Stomach (tissue), 19 donors: ENCODE measurements at places on chromosomes 16 and 17. TPM values are rescaled to one million over a fixed set of nuclear protein-coding genes. Genes with fewer than 3 reads are reported as not detected.

The PLXDC1 gene
- total RNA-seq: 4.2 TPM

The C17orf100 gene
- total RNA-seq: 1.9 TPM

DNA sequence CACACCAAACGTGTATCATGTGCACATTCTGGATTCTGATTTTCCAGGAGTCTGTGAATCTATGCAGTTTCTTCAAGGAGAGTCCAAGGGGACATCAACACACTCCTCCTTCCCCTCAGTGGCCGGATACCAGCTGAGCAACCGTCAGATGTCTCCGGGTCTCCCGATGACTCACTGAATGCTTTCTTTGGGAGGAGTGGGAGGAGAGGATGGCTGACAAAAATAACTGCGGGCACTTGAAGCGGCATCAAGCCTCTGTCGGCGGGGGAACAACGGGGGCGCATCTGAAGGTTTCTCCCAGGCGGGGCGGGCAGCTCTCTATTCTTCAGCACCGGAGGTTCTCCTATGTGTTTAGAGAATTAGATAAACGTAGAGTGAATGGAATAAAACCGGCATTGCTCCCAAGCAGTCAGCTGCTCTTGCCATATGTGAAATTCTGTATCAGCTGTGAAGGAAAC, 24.6 kb upstream of the LRRC75A start:
- no peak for DNase-seq

The ASPHD1 gene
- total RNA-seq: not detected

DNA sequence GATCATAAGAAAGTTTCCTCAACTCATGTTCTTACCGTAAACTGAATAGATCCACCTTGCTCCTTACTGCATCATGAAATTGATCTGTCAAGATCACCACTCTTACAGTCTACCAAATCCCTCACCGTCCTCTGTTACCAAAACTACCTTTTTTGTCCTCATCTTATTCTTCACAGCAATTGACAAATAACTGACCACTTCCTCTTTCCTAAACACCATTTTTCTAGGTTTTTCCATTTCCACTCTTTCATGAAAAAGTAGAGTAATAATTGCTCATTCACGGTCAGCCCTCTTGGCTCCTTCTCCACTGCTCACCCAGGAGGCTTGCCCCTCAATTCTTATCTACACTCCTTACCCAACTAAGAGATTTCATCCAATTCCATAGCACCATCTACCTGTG, 44.9 kb downstream of the ABCA5 start:
- DNase-seq: no peak

The MIS12 gene
- total RNA-seq: 43.3 TPM

DNA sequence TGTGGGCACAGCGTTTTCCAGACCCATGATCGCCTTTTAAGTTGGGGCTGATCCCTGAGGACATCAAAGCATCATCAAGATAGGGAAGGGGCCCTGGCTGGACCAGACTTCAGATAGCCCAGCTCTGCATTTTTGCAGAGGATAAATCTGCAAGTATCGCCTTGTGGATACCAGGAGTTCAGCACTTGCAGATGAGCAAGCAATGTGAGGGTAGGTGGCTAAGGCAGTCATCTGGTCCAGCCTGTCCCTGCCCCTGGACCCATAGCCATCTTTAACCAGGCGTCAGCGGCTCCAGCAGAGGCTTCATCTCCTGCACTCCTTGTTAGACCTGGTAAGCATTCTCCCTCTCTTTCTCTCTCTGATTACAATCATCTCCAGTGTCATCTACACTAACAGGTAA, 9.0 kb upstream of the MRPS23 start:
- DNase-seq: no peak

The ELMO3 gene
- 125 TPM for total RNA-seq

GRCh38 chr17:82835122-82835521, 4.7 kb downstream of the ZNF750 start:
- DNase-seq: no peak

The MILR1 gene
- not detected for total RNA-seq

The PTX4 gene
- not detected for total RNA-seq

The KRT17 gene
- total RNA-seq: 3.1 TPM

DNA sequence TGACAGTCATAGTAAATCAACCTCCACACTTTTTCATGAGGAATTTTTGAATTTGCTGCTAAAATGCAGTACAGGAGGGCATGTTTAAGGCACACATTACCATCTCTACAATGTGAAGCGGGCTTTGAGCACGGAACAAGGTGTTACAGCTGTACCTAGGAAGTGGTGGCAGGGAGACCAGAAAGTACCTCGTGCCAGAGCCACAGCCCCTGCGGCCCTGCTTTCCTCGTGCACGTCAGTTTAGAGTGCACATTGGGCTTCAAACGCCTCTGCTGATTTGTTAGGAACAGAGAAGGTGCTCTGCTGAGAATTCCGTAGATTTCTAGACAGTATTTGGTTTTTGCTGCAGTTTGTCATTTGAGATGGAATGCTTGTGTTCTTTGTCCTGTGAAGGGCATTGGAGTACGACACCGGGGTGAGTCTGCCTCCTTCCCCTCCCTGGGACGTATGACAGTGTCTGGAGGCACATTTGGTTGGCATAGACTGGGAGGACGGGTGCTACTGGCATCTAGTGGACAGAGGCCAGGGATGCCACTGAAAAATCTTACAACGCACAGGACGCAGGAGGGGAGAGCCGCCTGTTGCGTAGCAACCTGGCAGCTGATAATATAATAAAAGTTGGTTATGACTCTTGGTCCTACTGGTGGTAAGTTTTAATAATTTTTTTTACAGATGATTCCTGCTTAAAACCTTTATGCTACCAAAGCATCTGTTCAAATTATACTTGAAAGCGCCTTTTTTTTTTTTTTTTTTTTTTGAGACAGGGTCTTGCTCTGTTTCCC, 9.1 kb downstream of the FOXK2 start:
- DNase-seq: peak; percentile 78

GRCh38 chr17:82297280-82297713, 20.1 kb downstream of the CD7 start:
- peak; percentile 87 for DNase-seq

GRCh38 chr16:66585481-66586239, 6.4 kb downstream of the CMTM2 start:
- no peak for DNase-seq

The RHBDL1 gene
- total RNA-seq: not detected

DNA sequence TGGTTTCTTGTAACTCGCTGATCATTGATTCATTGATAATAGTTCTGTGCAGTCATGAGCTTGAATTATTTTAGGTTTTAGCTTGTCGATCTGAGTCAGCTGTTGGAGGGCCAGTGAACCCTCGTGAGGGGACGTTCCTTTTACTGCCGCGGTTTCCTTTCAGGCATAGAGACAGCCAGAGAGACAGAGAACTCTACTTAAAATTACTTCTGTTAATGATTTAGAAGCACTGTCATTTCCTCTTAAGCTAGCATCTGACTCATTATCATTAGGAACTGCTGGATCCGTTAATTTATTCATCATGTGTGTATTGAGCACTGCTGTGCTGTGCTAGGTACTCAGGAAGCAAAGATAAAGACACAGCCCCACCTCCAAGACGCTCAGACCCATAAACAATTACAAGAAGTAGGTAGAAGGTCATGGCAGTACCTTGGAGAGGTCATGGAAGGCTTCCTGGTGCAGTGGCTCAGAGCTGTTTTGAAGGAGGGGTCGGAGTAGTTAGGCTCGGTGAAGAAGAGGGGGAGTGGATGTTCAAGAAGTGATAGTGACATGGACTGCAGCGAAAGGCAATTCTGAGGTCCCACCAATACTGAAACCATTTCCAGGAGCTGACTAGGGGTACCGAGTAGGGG, 3.3 kb downstream of the PGS1 start:
- no peak for DNase-seq

GRCh38 chr17:47882247-47882646, 13.8 kb upstream of the SP2 start:
- peak; percentile 59 for DNase-seq

DNA sequence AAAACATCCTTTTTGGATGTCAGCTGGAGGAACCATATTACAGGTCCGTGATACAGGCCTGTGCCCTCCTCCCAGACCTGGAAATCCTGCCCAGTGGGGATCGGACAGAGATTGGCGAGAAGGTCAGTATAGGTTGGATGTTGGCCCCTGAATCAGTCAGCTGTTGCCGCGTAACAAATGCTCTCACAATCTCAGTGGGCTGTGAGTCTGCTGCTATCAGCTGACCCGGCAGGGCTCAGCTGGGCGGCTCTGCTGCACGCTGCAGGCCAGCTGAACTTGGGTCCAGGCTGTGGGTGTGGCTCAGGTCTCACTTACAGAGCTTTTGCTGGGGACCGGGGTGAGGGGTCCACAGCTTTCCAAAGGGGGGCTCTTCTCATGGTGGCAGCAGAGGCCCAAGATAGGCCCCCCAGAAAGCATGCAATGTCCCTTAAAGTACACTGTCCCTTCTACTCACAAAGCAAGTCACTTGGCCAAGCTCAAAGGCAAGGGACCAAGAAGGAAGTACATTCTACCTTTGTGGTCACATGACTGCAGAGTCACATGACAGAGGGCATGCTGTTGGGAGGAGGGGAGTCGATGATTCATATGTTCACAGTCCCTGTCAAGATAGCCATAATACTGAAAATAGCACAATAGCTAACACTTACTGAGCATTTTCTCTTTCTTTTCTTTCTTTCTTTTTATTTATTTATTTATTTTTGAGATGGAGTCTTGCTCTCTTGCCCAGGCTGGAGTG, 134.2 kb downstream of the ABCC1 start:
- DNase-seq: no peak

DNA sequence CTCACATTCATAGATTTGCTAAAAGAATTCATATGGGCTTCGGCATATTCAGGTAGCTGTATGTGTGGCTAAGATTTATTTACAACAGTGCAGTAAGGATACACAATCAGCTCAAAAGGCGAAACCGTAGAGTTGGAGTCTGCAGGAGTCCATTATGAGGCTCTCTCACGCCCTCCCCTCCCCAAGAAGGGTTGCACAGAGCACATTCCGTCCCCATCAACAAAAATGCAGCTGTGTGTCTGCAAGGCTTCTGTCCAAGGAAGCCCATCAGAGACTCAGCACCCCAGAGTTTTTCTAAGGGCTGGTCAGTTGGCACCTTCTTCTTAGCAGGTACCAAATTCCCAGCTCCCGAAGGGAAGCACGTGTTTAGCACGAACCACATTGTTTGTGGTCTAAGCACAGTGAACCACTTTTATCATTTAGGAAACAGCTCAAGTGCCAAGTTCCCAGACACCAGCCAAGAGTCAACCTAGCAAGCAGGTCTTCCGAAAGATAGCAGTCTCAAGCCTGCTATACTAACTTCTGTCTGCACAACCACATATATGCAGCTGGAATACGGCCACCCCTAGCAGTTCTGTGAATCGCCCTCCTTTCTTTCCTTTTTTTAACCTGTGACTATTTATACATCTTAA, 28.5 kb upstream of the MEAK7 start:
- no peak for DNase-seq

- peak; percentile 73 for DNase-seq
These were observed 1.5 kb downstream of the HAPSTR1 start for GRCh38 chr16:9092978-9093344.
